Activated CD4-positive, alpha-beta T cell treated with anti-CD3 and anti-CD28 coated beads, Interleukin-2, amount 10 ng/mL, durations not matched to agents 7 days and 5 days (primary cell): ENCODE measurements at places on chromosomes 3 and 15.

DNA sequence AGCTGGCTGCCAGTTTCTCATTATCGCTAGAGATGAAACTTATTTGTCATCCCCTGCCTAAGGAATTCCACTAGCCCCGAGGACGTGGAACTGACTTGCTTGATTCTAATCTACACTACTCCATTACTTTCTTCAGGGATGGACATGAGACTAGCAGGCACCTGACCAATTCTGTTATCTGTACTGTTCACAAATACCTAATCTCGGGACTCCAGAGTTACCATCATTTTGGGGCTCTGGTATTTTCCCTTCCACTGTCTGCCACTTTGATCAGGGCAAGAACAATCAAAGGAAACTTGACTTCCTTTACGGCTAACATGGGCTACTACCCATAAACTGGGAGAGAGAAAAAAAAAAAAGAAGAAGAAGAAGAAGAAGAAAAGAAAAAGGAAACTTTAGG lies 27.8 kb downstream of the BMF start:
- DNase-seq, result no peak

DNA sequence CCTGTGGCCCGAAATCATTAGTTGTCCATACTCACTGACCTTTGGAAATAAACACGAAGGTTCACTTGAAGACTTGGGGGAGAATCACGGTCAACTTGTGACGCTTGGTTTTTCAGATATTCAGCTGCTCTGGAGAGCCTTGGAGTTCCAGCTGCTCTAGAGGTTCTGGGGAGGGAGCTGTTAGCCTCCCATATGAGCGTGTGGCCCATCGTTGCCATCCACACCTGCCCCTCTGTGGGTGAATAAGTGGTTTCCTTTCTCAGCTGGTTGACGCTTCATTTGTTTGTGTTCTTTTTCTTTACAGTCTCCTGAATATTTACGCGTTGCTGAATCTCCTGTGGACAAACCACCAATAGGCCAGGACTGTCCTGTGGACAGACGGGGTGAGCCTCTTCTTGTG lies 35.6 kb downstream of the APBA2 start:
- no peak for DNase-seq

GRCh38 chr3:48430708-48431101 lies 819 bp upstream of the PLXNB1 start:
- no peak for DNase-seq

DNA sequence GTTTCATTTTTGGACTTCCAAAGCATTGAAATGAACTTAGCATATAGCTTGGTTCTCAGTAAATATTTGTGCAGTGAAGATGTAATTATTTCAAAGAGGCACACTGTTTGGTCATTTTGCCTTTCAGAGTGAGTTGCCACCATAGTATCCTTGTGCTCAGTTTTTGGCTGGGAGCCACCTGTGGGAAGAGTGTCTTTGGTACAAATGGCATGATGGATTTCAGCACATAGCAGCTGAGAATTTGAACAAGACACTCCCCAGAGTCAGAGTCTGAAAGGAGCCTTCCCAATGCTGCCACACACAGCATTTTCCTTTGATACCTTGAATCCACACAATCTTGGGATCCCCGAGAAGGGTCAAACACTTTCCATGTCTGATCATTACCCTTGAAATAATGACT lies 897.2 kb upstream of the ARPP21 start:
- no peak for DNase-seq

DNA sequence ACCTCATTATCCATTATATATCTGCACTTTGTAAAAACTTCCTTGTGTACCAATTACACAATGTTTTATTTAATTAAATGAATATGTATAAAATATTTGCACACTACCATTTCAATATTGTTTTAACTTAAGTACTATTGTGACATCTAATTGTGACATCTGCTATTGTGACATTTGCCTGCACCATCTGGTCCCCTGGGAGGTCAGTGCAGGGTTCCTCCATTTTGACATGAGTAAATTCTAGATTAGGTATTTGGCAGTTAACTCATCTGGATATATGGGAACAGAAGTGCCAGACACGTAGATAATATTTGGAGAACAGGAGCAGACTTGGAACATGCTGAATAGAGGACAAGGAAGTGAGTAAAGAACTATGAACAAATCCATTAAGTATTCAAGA lies 332.1 kb downstream of the VGLL3 start:
- no peak for DNase-seq

- no peak for DNase-seq
Observed at GRCh38 chr3:120470870-120471269, 20.1 kb upstream of the FSTL1 start.

GRCh38 chr3:43071313-43071893 lies 34.5 kb downstream of the POMGNT2 start:
- peak; percentile 13 for DNase-seq

GRCh38 chr3:20340324-20340928 lies 154.4 kb upstream of the SGO1 start:
- DNase-seq, result peak; percentile 71

GRCh38 chr15:25725758-25726157 lies 137.4 kb downstream of the ATP10A start:
- no peak for DNase-seq

GRCh38 chr3:99866261-99866761 lies 48.6 kb downstream of the CMSS1 start:
- DNase-seq, result peak; percentile 28

DNA sequence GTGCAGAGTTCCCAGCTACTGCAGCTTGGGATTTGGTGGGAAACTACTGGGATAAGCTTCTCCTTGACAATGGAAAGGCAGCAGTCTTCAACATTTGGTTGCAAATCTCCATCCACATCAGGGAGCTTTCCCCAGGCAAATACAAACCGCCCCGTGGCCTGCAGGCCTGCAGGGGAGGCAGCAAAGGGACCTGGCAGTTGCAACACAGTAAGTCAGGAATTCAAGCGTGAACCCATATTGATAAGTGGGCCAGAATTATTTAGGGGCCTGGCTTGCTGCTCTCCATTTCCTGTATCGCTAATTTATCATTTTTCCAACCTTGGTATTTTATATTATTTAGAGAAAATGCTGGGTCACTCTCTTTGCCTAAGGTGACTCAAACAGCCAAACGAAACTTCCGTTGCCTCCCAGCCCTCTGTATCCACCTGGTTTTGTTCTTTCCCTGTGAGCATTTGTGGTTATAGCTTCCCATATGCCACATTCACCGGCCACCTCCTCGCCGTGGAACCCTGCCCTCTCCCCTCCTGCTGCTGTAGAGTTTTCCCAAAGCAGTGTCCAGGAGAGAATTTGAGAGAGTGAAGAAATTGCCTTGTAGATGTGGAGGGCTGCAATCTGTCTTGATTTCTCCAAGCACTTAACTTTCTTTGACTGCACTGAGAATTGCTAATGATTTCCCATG lies 34.8 kb downstream of the B3GALNT1 start:
- no peak for DNase-seq

GRCh38 chr3:149085828-149086231 lies 503 bp downstream of the HLTF start:
- DNase-seq, result peak; percentile 34

DNA sequence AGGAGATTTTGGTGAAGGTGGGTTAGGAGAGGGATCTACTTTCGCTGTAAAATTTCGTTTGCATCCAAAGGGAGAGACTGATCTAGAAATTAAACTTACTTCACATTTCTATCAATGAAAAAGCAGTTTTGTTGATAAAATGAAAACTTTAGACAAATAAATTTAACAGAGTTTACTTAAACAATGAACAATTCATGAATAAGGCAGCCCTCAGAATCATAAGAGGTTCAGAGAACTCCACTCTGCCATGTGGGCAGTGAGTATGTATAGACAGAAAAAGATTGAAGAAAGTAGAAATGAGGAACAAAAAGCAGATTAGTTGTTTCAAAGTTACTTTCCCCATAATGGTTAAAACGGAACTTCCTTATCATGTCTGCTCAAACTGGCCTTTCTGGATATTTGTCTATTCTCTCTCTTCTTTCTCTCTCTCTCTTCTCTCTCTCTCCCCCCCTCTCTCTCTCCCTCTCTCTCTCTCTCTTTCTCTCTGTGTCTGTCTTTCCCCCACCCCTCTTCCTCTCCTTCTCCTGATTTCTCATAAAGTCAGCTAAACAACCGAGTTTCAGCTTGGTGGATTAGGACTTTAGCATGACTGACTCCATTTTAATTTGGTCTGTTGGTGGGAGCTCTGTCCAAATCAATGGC lies 248.9 kb downstream of the TJP1 start:
- DNase-seq, result no peak

- no peak for DNase-seq
Observed at GRCh38 chr3:36813305-36813704, 49.0 kb upstream of the DCLK3 start.

GRCh38 chr15:38374556-38374955 lies 79.4 kb upstream of the FAM98B start:
- DNase-seq, result no peak

GRCh38 chr3:27322634-27323033 lies 46.5 kb downstream of the NEK10 start:
- no peak for DNase-seq

- peak; percentile 46 for DNase-seq
Observed at GRCh38 chr3:67381667-67382272, 272.6 kb downstream of the SUCLG2 start.

DNA sequence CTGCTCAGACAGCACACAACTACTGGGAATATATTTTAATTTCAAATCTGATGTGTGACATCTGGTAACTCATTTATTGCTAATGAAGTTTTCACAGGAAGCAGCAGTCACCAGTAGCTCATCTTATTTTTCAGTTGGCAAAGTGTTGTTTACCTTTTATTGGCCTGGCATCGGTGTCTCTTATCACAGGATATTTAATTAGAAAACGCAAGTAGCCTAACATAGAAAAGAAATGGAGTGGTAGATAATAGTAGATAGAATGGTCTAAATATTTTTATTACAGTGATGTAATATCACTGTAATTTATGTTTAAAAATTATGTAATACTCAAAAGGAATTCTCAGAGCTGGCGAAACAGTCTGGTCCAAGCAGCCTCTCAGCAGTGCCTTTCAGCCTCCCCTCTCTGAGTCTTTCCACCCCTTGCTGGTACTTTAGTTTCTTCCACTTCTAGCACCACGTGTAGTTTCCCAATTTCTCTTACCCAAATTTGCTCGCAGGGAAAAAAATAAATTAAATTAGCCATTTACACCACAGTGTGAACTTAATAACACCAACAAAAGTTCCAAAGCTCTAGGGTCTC lies 31.9 kb downstream of the AGTR1 start:
- no peak for DNase-seq

- no peak for DNase-seq
Observed at GRCh38 chr3:126322181-126322967, 34.8 kb downstream of the KLF15 start.

DNA sequence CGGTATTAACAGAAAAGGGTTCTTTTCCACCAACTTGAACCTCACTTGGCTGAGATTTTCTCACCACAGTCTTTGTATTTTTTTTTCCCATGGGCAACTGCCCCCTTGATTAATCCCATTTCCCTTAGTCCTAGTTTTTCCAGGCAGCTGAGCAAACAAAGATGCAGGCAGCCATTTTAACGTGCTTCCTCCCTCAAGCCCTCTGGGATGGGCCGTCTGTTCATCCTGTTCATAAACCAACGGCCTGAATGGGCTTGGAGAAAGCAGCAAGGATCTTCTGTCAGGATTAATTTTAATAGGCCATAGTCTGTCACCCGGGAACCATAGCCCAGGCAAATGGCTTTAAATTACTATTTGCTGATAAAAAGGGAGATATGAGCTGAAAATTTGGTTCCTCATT lies 10.4 kb upstream of the POLR2M start:
- no peak for DNase-seq

DNA sequence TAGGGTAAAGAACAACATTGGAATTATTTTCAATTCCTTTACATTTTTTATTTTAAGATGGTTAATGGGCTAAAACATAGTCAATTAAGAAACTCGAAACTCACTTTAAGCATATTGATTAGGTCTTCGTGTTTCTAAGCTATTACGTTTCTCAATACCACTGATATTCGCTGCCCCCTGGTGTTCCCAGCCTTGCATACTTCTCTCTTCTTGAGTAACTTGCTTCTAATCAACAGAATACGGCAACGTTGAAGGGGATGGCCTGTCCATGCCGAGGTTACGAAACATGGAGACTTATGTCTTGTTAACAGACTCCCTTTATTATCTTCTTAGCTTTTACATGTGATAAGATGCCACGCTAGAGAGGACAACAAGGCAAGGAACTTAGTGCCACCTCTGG lies 43.6 kb downstream of the ROBO1 start:
- no peak for DNase-seq

GRCh38 chr15:74565381-74566085 lies 24.5 kb downstream of the ARID3B start:
- no peak for DNase-seq

DNA sequence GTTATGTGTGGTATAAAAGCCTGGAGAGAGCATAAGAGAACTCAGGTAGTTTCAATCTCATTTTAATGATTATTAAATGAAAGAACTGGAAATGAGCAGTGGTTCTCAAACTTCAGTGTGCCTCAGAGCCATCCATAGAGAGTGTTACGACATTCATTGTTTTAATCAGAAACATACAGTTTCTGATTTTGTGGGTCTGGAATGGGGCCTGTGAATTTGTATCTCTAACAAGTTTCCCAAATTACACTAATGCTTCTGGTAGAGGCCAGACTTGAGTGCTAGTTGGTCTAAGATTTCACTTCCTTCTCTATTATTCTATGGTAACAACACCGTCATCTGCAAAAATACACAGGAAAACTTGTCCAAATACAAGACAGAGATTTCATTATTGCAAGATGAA lies 292.0 kb upstream of the NECTIN3 start:
- DNase-seq, result no peak

DNA sequence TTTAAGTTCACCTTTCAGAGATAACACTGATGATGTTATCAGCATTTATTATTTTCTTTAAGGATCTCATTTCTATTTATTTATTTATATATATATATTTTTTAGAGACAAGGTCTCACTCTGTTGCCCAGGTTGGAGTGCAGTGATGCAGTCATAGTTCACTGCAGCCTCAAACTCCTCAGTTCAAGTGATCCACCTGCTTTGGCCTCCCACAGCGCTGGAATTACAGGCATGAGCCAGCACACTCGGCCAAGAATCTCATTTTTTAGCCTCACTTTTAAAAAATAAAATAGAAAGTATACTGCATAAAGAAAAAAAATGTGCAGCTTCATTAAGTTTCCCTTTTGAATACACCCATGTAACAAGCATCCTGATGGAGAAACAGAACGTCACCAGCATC lies 35.6 kb downstream of the PLA2G4D start:
- no peak for DNase-seq

GRCh38 chr3:180492047-180492446 lies 109.9 kb upstream of the TTC14 start:
- no peak for DNase-seq

- DNase-seq, result no peak
Observed at GRCh38 chr3:178777718-178778411, 241.6 kb downstream of the KCNMB2 start.

- DNase-seq, result no peak
Observed at GRCh38 chr3:73327052-73327451, 265.6 kb downstream of the EBLN2 start.

- no peak for DNase-seq
Observed at GRCh38 chr3:22175947-22176346, 424.9 kb upstream of the ZNF385D start.

GRCh38 chr3:175397372-175397771 lies 538.2 kb downstream of the NAALADL2 start:
- DNase-seq, result no peak
